ENCODE measurements at places on chromosomes 3 and 15.

DNA sequence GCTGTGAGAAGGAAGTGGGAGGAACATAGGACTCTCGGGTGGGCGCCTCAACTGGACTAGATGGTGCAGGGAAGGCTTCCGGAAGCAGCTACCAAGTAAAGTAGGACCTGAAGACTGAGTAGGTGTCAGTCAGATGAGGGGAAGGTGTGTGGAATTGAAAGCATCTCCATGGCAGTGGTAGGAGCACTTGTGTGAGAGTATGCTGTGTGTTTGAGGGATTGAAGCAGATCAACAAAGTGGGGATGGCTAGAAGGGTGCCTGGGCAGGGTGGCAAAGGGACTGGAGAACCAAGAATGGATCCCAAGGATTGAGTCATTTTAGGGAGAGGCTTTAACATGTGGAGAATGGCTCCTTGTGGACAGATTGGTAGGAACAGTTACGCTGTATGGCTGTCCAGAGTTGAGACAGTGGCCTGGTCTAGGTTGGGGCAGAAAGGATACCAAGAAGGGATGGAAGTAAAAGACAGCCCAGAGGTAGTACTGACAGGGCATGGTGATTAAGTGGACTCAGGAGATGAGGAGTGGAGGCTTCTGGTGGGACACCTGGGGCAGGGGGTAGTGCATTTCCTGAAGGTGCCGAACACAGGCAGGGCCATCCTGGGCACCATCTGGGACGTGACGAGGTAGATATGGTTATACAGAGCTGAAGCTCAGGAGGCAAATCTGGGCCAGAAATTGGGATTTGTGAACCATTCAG is 1.5 kb downstream of the UQCC5 start:
- no peak for DNase-seq

DNA sequence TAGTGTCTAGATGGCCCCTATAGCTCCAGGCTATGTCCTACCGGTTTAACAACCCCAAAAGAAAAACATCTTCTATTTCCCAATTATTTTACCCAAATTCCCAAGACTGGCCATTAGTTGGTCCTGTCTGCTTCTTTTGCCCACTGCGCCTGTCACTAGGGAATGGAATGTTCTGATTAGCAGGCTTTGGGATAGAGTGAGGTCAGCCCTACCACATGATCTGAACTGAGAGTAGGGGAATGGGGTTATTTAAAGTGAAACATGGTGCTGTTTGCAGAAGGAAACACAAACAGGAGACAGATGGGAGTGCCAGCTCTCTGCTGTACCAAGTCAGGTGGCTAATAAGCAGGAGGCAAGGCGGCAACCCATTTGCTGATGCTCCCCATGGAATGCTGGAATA is 635.6 kb upstream of the CFAP20DC start:
- no peak for DNase-seq

DNA sequence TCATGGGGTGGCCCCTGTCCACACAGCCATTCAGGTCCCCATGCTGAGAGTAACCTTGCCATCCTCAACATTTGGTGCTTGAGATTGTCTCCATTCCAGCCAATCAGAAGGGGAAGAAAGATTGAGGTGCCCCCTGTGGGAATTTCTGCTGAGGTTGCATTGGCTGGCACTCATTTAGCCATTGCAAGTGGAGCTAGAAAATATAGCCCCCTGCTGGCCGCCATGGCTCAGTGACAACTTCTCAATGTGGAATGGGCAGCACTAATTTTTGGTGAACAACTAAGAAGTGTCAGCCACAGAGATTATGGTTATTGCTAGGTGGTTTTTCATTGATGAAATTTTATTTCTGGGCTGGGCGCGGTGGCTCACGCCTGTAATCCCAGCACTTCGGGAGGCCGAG is 22.0 kb downstream of the COL6A6 start:
- peak; percentile 25 for DNase-seq

GRCh38 chr15:53072077-53072476 is 281.9 kb upstream of the ONECUT1 start:
- DNase-seq, result no peak

- peak; percentile 5 for DNase-seq
These were observed 699 bp downstream of the MEGF11 start for GRCh38 chr15:66252685-66253417.

All from stimulated activated CD4-positive, alpha-beta T cell treated with anti-CD3 and anti-CD28 coated beads, Interleukin-12 subunit alpha, Interleukin-12 subunit beta, amount 100 ng/mL, for 4 hours (primary cell).